NCI-H446 treated with DMSO at 0.1 percent for 48 hours (cell line): ENCODE measurements at places on chromosomes 16 and 17.

- DNase-seq, result no peak
Observed at GRCh38 chr17:38455288-38455915, 27.1 kb downstream of the ARHGAP23 start.

- no peak for DNase-seq
Observed at GRCh38 chr17:16212793-16213192, 2.5 kb downstream of the NCOR1 start.

DNA sequence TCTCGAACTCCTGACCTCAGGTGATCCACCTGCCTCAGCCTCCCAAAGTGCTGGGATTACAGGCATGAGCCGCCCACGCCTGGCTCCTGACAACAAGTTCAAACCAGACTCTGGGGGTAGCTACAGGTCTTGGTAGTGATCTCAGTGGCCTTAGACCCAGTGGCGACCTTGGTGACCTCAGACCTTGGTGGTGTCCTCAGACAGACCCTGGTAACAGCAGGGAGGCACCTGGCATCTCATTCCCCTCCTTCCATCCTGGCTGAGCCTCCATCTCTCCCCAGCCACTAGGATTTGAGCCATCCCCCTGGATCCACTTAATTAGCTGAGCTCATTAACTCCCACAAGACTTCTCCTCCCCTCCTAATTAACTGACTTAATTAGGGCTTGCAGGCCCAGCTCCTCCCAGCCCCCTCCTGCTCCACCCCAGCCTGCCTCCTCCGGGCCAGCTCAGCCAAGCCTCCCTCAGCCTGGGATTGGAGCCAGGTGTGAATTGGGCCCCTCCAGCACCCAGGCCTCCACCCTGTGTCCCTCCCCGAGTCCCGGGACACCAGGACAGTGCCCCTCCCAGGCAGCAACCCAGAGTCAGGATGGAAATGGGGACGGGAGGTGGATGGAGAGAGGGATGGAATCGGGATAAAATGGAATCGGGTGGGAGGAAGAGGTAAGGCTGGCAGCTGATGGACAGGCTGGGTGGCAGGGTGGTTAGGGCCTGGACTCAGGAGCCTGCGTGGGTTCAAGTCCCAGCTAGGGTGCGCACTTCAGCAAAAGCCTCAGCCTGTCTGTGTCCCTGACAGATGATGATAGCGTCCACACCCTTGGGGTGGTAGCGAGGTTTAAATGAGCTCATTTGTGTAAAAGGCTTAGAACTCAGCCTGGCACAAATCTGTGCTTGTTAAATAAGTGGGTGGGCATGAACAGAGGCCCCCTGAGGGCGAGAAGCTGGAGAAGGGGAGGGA, 11.2 kb upstream of the SBK1 start:
- DNase-seq, result no peak

GRCh38 chr16:80387318-80387921, 153.4 kb upstream of the DYNLRB2 start:
- no peak for DNase-seq

GRCh38 chr16:74051-74746, 1.8 kb upstream of the RHBDF1 start:
- no peak for DNase-seq

DNA sequence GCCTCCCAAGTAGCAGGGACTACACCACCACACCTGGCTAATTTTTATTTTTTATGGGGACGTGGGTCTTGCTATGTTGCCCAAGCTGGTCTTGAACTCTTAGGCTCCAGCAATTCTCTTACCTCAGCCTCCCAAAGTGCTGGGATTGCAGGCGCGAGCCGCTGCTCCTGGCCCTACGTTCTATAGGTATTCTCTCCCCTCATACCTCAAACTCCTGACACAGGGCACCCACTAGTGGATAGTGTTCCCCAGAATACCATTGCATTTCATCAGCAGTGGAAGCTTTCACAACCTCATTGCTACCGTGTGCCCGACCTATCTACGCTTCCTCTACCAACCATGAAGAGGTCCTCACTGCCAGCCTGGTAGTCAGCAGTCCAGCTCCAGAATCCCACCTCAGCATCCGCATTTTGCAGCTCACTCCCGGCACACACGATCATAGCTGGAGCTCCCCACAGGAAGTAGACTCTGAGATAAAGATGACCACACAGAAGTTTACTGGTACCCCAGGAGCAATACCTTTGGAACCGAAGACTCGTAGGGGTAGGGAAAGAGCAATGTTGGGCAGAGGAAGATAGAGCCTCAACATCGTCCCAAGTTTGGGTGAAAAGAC, 9.3 kb downstream of the CTRB2 start:
- no peak for DNase-seq

DNA sequence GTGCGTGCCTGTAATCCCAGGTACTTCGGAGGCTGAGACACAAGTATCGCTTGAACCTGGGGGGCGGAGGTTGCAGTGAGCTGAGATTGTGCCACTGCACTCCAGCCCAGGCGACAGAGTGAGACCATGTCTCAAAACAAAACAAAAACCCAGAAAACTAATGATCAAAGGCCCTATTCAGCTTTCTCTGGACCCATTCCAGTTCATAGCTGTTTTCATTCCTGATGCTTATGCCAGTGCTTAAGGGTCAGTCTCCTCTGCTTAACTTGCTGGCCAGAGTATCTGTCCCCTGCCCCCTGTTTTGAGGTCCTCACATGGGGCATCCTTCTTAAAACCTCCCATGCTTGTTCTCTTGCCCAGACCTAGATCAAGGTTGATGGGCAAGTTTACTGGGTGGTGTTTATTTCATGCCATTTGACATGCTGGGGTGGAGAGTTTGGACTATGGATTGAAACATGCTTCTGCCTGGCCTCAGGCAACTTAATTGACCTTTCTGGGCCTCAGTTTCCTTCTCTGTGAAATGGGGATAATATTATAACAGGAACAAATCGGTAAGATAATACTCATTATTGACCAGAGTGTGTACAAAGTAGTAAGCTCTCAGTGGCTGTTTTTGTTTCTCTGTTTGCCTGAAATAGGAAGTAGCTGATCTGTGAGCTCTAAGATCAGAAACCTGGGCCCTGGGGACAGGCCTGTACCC, 369.8 kb downstream of the CPPED1 start:
- DNase-seq, result no peak

DNA sequence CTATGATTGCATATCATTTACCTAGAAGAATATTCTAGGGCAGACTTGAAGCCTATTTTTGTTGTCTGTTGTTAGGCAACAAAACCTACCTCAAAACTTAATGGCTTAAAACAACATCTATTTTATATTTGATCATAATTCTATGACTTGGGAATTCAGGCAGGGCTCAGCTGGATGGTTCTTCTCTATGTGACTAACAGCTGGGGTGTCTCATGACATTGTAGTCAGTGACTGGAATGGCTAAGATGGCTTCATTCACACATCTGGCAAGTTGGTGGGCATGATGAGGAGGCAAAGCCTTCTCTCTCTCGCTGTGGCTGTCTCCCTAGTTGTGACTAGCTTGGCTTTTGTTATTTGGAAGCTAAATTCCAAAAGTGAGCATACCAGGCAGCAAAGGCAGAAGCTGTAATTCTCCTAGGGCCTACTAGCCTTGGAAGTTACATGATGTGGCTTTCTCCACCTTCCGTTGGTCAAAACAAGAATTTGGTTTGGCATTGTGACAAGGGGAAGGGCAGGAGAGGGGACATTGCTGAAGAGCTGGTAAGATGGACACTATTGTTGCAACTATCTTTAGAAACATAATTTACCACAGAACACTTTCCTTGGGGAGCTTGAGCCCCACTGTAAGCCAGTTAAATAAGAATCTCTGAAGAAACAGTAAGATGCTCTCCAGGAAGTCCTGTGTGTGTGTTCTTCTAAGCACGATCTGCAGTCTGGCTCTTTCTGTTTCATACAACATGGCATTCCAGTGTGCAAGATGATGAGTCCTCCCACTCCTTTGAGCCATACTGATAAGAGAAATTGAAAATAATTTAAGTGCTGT, 39.4 kb downstream of the ZNRF1 start:
- no peak for DNase-seq

- peak; percentile 27 for DNase-seq
Observed at GRCh38 chr17:48593840-48594537, 410 bp upstream of the HOXB5 start.

- DNase-seq, result no peak
Observed at GRCh38 chr16:48850097-48850770, 240.3 kb upstream of the N4BP1 start.

DNA sequence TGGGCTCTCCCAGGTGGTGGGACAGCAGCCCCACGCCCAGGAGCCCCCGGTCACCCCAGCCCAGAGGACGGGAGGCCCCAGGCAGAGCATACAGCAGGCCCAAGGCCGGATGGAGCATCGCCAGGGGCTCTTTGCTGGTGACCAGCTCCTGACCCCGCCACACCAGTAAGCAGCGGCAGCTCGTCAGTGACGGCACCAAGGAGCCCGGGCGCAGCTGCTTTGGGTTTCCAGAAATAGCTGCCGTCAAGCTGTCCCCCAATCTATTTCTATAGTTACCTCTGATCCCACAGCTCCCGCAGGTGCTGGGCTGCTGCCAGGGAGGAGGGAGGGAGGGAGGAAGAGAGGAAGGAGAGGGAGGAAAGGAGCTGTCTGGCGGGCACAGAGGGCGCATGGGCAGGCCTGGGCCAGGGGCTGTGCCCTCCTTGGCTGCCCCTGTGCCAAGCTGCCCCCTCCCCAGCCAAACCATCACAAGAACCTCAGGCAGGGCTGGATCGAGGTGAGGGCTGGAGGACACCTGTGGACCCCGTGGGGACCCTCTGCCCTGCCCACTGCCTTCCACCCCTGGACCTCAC, 10.8 kb upstream of the RASD1 start:
- no peak for DNase-seq

- no peak for DNase-seq
Observed at GRCh38 chr17:62995377-62995885, 29.4 kb downstream of the TANC2 start.
